ENCODE measurements at places on chromosomes 5 and 9. TPM values are rescaled to one million over a fixed set of nuclear protein-coding genes. Genes with fewer than 3 reads are reported as not detected.

GRCh38 chr9:99030092-99030511 is 74.8 kb upstream of the TGFBR1 start:
- DNase-seq: no peak

- DNase-seq: no peak
These were observed 26.4 kb downstream of the NCS1 start for GRCh38 chr9:130198501-130199179.

GRCh38 chr9:79551994-79552393 is 19.8 kb upstream of the TLE4 start:
- DNase-seq: no peak

Gene CAMSAP1
- total RNA-seq: 26.5 TPM

Gene TIMD4
- total RNA-seq: not detected

Gene GLIPR2
- 64.9 TPM for total RNA-seq

Gene UAP1L1
- 30.7 TPM for total RNA-seq

Gene GKAP1
- 5.4 TPM for total RNA-seq

Data from upper lobe of right lung (tissue), 1 donor.